ENCODE measurements at places on chromosomes 5 and 9.

DNA sequence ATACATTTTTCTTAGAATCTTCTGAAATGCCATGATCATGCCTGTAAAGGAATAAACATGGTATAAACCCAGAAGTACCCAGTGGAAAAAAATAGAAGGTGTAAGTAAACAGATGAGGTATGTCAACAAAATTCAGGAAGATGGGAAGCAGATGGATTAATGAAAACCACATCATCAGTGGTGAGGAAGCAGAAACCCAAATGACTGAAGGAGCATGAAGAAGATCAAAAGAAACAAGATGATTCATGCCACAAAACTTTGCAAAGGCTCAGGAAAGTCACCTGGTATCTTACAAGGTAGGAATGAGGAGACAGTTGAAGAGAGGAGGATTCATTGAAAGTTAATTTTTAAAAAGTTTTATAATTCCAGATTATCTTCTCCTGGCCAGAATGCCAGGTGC lies 132.8 kb upstream of the PAPPA start:
- no peak for DNase-seq

GRCh38 chr9:112900901-112901300 lies 10.2 kb upstream of the SLC46A2 start:
- no peak for DNase-seq

- DNase-seq: no peak
Observed at GRCh38 chr5:147167529-147167928, 67.3 kb upstream of the STK32A start.

- no peak for DNase-seq
Observed at GRCh38 chr9:311841-312240, 97.2 kb downstream of the DOCK8 start.

- DNase-seq: no peak
Observed at GRCh38 chr5:114999176-114999575, 170.5 kb downstream of the TRIM36 start.

GRCh38 chr5:116562669-116563068 lies 12.0 kb downstream of the SEMA6A start:
- no peak for DNase-seq

GRCh38 chr9:110844121-110844520 lies 175.5 kb downstream of the MUSK start:
- DNase-seq: no peak

DNA sequence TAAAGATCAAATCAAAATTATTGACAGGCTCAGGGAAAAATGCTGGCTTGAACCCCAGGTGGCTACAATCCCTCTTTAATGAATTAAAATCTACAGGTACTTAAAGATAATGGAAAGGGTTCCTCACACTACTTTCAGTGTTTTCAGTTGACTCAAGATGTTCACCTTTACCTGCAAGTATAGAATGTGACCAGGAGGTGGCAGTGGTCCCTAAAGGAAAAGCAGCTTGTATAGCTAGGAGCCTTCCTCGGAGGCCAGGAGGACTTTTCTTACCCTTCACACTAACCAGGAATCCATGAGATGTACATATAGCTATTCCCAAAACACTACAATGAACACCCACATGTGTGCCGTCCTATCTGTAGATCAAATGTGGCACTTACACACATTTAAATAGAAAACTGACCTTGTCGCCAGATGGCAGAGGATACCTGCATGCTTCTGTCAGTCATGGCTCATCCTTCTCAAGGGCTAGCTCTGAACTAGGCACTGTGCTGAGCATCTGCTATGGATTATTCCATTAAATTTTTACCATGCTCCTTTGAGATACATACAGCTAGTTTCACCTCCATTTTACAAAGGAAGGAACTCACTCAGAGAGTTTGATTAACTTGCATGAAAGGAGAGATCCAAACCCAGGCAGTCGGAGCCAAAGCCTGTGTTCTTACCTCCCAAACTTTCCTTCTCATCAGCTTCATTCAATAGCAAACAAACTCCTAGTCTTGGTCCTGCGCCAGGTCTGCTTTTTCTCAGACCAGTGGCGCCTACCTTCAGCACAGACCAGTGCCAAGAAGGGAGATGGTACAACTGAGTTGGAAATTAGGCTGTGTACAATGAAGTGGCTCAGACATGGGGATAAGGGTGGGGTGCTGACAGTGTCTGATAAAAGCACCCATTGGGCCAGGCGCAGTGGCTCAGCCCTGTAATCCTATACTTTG lies 24.5 kb downstream of the C9orf152 start:
- DNase-seq: no peak

DNA sequence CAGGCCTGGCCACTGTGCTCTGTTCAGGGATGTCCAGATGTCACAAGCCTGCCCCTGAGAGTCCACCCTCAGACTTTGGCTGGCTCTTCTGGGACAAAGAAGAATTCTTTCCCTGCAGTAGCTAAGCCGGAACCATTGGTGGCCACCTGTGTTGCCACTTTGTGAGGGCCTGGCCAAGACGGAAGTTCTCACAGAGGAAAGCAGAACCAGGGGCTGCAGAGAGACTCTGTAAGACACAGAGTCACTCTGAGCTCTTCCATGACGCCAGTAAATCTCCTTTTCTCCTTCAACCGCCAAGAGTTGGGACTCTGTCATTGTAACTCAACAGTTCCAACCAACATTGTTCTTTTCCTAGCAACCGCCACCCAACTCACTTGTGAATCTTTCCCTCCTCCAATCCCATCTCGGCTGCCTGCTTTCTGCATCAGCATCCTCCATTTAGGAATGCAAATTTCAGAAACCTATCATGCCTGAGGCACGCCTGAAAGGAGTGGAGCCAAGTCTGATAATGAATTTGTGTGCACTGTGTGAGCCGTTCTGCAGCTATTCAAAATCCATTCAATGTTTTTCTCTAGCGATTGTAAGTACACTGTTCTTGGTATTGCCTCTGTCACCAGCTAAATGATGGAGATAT lies 37.8 kb upstream of the ATP6V1G1 start:
- no peak for DNase-seq

GRCh38 chr9:87685871-87686519 lies 39.9 kb upstream of the CTSL start:
- no peak for DNase-seq

DNA sequence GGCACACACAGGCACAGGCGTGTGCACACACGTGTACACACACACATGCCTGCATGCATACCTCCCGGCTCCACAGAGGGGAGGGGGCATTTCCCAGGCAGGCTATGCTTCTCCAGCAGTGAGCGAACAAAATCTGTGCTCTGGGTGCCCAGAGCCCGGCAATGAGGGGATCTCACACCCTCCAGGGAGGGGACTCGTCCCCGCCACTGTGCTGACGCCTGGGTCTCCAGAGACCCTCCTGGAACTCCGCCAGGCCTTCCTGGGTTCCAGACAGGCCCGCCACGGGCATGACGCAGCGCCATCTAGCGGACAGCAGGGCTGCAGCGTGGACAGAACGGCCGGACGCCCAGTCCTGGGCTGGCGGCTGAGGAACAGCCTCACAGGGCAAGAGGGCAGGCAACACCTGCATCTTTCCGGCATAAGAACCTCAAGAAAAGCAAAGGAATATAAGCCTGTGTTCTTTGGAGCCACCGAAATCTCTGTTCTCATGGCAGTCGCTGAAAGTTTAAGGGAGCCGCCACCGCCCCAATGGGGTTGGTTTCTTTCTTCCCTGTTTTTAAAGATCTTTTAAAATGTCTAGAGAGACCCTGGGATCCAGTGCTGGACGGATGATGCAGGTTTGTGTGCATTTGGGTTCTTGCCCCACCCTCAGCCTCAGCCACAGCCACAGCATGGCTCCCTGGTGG lies 135.6 kb upstream of the PPP1R26 start:
- DNase-seq: no peak

DNA sequence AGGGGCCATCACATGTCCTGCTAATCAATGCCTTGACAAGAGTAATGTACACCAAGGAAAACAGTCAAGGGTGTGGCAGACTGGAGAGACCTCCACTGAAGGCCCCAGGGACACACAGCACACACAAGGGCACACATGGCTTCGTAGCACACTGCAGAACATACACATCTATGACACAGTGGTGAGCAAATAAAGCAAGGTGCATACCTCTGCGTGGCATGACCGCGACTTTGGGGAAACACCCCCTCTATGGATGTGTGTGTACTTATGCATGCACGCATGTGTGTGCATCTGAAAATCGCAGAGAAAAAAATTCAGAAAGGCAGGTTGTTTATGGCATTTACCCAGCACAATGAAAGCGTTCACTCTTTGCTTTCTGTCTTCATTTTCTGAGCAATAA lies 20.5 kb downstream of the SEMA4D start:
- no peak for DNase-seq

DNA sequence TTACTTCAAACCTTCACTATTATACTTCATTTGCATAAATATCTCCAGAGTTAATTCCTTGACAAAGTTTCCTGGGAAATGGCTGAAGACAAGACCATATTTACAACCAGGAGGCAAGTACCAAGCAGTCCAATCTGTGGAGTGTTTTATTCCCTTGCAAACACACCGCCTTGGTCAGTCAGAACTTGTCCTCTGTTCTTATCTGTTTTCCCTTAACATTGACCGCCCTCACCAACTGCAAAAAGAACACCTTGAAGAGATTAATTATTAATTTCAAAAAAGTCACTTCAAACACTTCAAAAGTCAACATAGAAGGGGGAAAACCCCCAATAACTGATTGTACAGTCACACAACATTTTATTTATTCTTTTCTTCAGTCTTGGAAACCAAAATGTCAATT lies 269.0 kb upstream of the RGMB start:
- no peak for DNase-seq

DNA sequence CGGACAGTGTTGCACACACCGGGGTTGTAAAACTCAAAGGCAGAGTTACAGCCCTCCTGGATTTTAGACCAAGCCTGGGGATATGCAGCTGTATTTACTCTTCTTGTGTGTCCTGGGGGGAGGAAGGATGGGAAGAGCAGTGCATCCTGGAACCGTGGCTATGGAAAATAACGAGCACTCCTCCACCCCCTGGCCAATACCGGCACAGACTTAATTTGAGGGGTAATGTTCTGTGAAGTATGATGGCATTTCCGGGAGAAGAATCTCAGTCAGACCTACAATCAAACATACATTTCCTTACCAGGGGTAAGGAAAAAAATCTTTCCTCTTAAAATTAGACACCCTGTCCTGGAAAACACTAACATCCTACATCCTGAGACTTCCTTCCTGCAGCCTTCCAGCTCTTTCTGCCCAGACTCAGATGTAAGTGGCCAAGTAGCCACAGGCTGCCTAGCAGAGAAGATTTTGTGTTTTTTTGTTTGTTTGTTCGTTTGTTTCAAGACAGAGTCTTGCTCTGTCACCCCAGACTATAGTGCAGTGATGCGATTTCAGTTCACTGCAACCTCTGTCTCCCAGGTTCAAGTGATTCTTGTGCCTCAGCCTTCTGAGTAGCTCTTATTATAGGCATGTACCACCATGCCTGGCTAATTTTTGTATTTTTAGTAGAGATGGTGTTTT lies 11.0 kb upstream of the ERMP1 start:
- no peak for DNase-seq

GRCh38 chr9:131010482-131011273 lies 1.7 kb downstream of the LAMC3 start:
- DNase-seq: no peak

DNA sequence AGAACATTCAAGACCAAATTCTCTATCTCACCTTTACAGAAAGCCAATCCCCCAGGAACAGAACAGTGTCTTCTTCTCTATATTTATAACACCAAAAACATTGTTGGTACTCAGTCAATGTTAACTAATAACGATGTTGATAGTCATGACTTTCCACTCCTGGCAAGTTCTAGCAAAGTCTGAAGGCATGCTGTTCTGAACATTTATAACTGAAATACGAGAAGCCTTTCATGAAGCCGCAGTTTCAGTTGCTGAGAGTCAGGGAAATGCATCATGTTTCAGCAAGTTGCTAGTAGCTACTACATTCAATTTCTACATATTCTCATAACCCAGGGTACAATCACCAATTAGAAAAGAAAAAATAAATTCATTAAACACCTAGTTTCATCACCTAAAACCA lies 301.4 kb downstream of the PDE4D start:
- DNase-seq: no peak

DNA sequence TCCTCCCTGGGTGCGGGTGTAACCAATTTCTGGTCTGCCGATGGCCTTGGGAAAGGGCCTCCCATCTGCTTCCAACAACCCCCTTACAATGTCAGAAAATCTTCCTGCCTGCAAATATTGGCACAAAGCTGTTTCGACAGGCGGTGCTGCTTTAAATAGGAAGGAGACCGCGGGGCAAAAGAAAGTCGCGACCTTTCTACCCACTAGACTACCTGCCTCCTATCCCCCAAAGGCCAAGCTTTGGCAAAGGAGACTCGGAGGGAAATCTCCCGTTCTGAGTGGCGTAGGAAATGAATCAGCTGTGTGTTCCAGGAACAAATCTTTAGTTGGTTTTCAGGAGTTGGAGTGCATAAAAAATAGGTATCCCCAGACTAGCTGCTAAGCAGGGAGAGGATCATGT lies 36.8 kb upstream of the NFIB start:
- DNase-seq: no peak

DNA sequence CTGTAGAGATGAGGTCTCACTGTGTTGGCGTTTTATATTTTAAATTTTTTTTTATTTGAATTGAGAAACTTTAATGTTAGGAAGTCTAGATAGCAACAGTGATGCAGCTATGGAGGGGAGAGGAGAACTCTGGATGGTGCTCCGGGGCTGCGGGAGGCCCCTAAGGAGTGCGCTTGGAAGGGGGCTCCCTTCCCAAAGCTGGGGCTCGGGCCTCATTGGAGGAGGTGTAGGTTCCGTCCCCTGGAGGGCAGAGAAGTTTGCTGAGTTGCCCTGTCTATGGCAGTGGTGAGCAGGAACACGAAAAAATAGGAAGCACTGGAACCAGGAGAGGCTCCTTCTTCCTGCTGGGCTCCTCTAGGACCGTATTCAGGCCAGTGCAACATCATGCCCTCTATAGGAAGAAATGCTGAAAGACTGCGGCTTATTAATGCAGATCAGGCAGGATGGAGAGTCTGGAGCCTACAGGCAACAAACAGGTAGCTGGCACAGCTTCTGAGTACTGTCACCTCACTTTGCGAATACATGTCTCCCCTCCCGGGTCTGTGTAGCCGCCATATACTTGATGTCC lies 16.1 kb downstream of the AHRR start:
- no peak for DNase-seq

All from left renal pelvis (tissue), 4 donors.